ENCODE measurements at places on chromosomes 1 and 21. TPM values are rescaled to one million over a fixed set of nuclear protein-coding genes. Genes with fewer than 3 reads are reported as not detected.
A peak's percentile ranks its signal among the peaks of the same experiment; 100 is the strongest.

DNA sequence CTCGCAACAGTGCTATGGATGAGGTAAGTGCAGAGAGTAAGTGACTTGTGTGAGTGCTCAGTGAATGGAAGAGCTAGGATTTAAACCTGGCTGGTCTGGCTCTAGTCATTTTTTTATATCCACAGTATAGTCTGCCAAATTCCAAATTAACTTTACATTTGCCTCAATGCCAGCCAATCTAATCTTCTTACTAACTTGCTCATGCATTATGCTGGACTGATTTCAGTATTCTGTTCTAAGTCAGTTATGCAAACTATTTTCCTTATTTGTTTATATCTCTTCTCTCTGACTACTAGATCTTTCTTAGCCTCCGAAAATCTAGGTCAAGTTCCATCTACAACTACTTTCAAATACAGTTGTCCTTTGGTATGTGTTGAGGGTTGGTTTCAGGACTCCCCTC lies 133.3 kb downstream of the XPR1 start:
- no peak overlapping the region for H3K4me3 ChIP-seq
- no peaks in the 10 kb centered on the region for H3K4me1 ChIP-seq

TMEM269 gene
- total RNA-seq: 1.7 TPM

DNA sequence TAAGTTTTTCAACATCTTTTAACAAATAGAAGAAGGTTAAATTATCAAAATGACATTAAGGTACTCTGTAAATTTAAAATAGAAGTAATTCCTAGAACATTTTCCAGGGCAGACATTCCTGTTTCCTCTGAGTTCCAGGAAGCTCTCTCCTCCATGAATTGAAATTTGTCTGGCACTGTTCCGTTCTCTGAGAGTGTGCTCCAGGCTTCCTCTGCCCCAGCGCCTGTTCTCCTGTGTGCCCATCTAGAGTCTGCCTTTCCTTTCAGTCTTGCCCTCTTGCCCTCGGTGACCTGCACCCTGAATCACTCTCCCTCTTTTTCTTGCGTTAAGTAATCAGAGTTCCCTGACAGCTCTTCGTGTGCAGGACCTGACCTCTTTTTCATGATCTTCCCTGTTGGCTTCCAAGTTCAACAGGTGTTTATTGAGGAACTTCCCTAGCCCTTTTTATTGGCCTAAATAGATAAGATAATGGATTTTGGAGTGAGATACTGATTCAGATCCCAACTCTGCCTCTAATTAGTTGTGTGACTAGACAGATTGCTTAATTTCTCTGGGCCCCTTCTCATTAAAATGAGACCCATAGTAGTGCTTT lies 77.1 kb downstream of the MTR start:
- H3K4me1 ChIP-seq: no peaks in the 10 kb centered on the region
- H3K36me3 ChIP-seq: no peaks in the 10 kb centered on the region
- no peak for DNase-seq
- no peaks in the 10 kb centered on the region for H3K27me3 ChIP-seq
- H3K27ac ChIP-seq: no peak overlapping the region

GRCh38 chr1:170145061-170145460 lies 698 bp upstream of the NTMT2 start:
- H3K27ac ChIP-seq: no peak overlapping the region
- H3K36me3 ChIP-seq: no peaks in the 10 kb centered on the region
- H3K4me1 ChIP-seq: peaks cover 15% of the 10 kb centered on the region

OR14A16 gene
- not detected for total RNA-seq

DNA sequence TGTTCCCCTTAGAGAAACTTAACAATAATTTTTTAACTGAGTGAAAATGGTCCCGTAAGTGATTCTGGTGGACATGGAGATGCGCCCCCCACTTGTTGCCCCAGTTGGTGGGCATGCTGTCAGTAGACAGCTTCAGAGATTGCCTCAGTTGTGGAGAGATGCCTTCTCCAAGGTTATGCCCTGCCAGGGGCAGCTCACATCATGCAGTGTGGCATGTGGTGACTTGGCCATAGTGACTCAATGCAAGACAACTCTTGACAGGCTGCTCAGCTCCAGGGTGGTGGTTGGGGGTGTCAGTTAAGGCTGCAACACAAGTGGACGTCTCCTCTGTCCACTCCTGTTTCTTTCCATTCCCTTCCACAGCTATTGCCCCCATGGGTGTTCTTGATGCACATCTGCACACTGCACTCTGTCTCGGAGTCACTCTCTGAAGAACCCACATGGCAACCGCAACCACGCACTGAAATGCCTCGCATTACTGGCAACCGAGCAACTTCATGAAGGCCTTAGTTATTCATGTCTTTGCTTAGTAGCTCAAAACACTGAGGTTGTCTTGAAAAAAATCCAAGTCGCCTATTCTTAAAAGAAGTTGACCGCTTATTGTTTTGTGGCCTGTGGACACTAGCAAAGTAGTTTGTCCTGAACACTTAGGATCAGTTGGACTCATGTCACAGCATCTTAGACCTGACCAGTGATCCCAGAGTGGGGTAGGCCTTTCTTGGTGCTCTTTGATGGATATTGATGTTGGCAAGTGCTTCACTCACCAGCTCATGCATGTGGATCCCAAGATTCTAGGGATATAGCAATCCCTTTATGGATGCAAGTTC lies 54.8 kb upstream of the USP1 start:
- no peak for DNase-seq
- no peaks in the 10 kb centered on the region for H3K36me3 ChIP-seq
- no peak overlapping the region for H3K4me3 ChIP-seq
- no peaks in the 10 kb centered on the region for H3K27me3 ChIP-seq
- H3K27ac ChIP-seq: no peak overlapping the region

MTARC2 gene
- total RNA-seq: 9.1 TPM

NBPF1 gene
- 27.8 TPM for total RNA-seq

TMEM79 gene
- 12.9 TPM for total RNA-seq

DNA sequence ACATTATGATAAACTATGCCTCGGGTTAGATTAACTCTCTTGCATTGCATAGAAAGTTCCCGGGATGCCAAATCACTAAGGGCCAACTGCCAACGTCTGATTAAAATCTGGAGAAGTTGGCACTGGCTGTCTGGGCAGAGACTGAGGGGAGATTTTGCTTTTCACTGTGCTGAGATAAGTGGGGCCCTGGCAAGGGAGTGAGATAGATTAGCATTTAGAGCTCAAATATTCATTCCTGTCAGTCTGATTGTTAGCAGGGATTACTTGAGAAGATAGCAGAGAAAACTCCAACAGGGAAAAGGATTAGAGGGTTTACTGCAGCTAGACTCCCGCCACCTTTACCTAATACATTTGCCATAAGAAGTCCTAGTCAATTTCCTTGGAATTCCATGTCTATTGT lies 714.1 kb upstream of the CHRM3 start:
- no peaks in the 10 kb centered on the region for H3K36me3 ChIP-seq
- H3K4me1 ChIP-seq: peaks cover 16% of the 10 kb centered on the region
- no peaks in the 10 kb centered on the region for H3K27me3 ChIP-seq
- H3K27ac ChIP-seq: no peak overlapping the region
- H3K4me3 ChIP-seq: no peak overlapping the region
- DNase-seq: no peak

- H3K4me3 ChIP-seq: peak overlapping the region; percentile 3
- no peaks in the 10 kb centered on the region for H3K36me3 ChIP-seq
- no peak overlapping the region for H3K27ac ChIP-seq
These were observed 19.4 kb upstream of the KCNAB2 start for GRCh38 chr1:6026095-6026809.

DNA sequence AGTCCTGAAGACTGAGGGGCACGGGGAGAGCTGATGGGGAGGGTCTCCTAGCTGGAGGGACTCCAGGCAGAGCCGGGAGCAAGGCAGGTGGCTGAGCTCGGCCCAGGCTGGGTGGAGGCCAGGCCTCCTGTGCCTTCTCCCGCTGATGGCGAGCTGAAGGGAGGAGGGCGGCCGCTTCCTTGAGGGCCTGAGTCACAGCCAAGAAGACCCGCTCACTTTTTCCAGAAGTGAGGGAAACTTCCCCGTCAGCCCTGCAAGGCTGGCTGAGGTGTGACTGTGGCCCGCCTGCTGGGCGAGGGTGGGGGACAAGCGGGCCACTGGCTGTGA lies 1.7 kb upstream of the VWA1 start:
- peak; percentile 54 for DNase-seq
- no peaks in the 10 kb centered on the region for H3K27me3 ChIP-seq
- H3K36me3 ChIP-seq: peaks cover 40% of the 10 kb centered on the region
- H3K27ac ChIP-seq: no peak overlapping the region

DNA sequence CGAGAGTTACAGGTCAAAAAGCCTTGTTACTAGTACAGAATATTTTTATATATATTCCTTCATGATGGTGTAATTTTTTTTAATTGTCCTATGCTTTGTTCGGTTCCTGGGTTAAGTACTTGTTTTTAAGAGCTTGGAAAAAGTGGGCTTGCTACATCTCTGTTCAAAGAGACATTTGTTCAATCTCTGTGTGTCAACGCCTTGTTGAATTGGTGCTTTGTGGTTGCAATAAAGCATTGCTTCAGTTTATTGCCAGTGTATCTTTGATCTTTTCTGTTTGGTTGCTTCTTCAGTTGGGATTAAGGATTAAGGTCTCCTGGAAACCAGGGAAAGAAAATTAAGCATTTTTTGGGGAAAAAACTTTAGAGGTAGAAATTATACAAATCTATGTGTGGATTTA lies 47.7 kb upstream of the DNASE2B start:
- H3K36me3 ChIP-seq: no peaks in the 10 kb centered on the region
- no peak overlapping the region for H3K4me3 ChIP-seq
- H3K27ac ChIP-seq: no peak overlapping the region
- DNase-seq: no peak
- peaks cover 8% of the 10 kb centered on the region for H3K4me1 ChIP-seq
- no peaks in the 10 kb centered on the region for H3K27me3 ChIP-seq

- H3K27me3 ChIP-seq: peaks cover 6% of the 10 kb centered on the region
- no peaks in the 10 kb centered on the region for H3K4me1 ChIP-seq
- H3K27ac ChIP-seq: no peak overlapping the region
- DNase-seq: no peak
- no peaks in the 10 kb centered on the region for H3K36me3 ChIP-seq
- H3K4me3 ChIP-seq: no peak overlapping the region
These were observed 94.9 kb upstream of the VANGL1 start for GRCh38 chr1:115546846-115547245.

DNA sequence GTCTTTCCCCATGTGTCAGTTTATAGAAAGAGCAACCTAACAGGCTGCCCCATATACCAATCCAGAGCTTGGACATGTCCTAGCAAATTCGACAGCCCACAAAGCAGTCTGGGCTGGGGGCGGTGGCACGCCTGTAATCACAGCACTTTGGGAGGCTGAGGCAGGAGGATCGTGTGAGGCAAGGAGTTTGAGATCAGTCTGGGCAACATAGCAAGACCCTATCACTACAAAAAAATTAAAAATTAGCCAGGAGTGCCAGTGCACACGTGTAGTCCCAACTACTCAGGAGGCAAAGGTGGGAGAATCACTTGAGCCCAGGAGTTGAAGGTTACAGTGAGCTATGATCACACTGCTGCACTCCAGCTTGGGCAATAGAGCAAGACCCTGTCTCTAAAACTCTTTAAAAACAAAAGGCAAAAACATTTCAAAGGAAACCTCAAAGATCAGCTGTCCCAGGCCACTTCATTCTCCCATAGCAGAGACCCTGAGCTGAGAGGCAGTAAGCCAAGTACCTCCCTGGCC lies 54.4 kb downstream of the SETD4 start:
- DNase-seq: no peak
- H3K36me3 ChIP-seq: no peaks in the 10 kb centered on the region
- H3K4me3 ChIP-seq: no peak overlapping the region
- no peaks in the 10 kb centered on the region for H3K27me3 ChIP-seq

DNA sequence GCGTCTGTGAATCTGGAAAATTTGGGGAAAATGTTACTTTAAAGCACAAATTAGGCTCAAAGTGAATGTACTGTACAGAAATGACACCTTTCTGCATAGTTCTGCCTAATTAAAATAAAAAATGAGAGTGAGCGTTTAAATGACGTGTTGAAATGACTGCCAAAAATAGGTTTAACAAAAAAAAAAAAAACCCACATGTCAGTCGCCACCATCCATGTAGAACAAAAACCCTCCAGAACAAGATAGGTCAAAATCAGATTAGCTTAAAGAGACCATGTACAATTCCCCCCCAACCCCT lies 745 bp downstream of the PARP1 start:
- H3K4me3 ChIP-seq: peak overlapping the region; percentile 96
- H3K27ac ChIP-seq: peak overlapping the region; percentile 24
- DNase-seq: no peak

GRCh38 chr1:89823679-89824292 lies 3.0 kb downstream of the LRRC8D start:
- no peak overlapping the region for H3K4me3 ChIP-seq
- H3K27ac ChIP-seq: no peak overlapping the region
- peaks cover 24% of the 10 kb centered on the region for H3K36me3 ChIP-seq
- DNase-seq: no peak
- H3K27me3 ChIP-seq: no peaks in the 10 kb centered on the region

- H3K36me3 ChIP-seq: no peaks in the 10 kb centered on the region
- H3K27me3 ChIP-seq: no peaks in the 10 kb centered on the region
- DNase-seq: no peak
- H3K27ac ChIP-seq: no peak overlapping the region
- H3K4me1 ChIP-seq: peaks cover 22% of the 10 kb centered on the region
These were observed 20.7 kb downstream of the FNBP1L start for GRCh38 chr1:93468662-93469061.

CRYAA gene
- not detected for total RNA-seq

LIN28A gene
- not detected for total RNA-seq
